ENCODE measurements at places on chromosomes 7 and 10.

DNA sequence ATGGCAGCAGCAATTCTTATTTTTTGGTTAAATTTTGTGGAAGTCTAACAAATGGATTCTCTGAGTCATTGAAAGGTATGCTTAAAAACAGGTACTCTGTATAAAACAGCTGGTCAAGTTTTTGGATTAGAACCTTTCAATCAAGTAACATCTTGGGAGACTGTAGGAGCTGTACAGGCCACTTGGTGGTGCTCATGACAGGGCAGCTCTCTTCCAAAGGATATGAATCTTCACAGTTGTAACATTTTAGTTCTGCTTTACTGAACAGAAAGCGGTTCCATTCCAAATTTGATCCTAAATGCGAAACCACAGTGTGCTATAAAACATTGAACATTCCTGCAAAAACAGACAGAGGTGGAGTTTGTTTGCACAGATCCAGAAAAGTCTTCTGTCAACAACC is 44.5 kb upstream of the AGR3 start:
- no peak for DNase-seq

GRCh38 chr7:149707448-149707886 is 65.9 kb downstream of the ZNF467 start:
- DNase-seq: no peak

DNA sequence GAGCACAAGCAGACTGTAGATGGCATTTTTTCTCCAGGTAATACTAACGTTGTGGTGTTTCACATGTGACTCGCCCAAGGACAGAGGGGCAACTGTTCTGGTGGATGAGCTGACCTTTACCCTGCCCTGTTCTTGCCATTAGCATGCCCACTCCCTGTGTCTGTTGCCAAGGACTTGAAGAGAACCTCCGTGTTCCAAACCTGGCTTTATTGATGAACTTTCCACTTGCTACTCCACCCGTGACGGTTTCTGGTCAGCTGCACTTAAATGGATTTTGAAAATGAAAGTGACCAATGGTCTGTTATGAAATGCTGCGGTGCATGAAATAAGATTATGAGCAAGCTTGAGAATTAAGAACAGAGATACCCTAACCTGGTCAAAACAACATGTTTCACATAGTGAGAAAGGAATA is 30.4 kb downstream of the LRRC4 start:
- no peak for DNase-seq

- no peak for DNase-seq
These were observed 210.1 kb upstream of the PPP1R3A start for GRCh38 chr7:114128880-114129279.

- DNase-seq: no peak
These were observed 91.5 kb downstream of the MYO3A start for GRCh38 chr10:26025523-26025922.

DNA sequence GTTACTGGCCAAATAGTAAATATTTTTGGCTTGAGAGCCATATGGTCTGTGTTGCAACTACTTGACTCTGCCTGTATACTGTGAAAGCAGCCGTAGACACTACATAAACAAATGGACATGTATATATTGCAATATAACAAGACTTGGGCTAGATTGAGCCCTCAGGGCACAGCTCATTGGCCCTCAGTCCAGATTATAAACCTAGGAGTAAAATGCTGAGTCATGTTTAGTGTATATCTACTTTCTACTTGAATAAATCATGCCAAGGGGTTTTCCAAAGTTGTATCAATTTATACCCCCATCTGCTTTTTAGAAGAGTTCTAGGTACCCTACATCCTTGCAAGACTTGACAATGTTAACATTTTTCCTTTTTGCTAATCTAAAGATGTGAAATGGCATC is 27.4 kb upstream of the POU6F2 start:
- DNase-seq: no peak

DNA sequence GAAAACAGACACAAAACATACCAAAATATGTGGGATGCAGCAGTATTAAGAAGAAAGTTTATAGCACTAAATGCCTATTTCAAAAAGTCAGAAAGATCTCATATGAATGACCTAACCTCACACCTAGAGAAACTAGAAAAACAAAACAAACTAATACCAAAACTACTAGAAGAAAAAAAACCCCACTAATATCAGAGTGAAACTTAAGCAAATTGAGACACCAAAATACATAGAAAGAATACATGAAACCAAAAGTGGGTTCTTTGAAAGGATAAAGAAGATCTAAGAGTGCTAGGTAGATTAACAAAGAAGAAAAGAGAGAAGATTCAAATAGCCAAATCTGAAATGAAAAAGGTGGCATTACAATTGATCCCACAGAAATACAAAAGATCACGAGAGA is 494.1 kb downstream of the SH2D4B start:
- DNase-seq: no peak

DNA sequence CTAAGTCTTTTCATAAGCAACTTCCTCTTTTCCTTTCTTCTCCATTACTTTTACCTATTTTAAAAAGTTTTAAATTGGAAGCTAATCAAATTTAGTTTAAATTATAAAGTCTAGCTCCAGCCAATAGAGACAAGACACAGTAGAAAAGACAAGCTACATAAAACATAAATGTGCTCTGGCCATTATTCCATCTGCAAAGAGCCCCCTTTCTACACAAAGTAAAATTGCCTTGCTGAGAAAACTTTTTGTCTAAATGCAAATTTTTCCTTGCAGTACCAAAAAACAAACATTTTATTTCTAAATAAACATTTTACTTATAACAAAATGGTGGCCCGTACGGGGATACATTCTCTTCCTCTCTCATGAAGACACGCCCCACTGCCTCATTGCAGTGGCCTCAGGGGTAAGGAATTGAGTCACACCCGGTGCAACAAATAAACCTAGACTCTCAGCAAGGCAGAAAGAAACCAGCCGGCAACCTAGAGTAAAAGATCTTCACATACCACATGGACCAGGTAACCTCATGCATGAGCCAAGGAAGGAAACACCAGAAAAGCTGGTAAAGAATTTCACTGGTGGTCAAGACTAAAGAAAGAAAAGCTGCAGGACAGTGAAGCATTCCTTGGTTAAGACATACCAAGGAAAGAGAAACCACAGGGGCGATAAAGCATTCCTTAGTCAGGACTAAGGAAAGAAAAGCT is 71.6 kb upstream of the ZNF746 start:
- DNase-seq: no peak

DNA sequence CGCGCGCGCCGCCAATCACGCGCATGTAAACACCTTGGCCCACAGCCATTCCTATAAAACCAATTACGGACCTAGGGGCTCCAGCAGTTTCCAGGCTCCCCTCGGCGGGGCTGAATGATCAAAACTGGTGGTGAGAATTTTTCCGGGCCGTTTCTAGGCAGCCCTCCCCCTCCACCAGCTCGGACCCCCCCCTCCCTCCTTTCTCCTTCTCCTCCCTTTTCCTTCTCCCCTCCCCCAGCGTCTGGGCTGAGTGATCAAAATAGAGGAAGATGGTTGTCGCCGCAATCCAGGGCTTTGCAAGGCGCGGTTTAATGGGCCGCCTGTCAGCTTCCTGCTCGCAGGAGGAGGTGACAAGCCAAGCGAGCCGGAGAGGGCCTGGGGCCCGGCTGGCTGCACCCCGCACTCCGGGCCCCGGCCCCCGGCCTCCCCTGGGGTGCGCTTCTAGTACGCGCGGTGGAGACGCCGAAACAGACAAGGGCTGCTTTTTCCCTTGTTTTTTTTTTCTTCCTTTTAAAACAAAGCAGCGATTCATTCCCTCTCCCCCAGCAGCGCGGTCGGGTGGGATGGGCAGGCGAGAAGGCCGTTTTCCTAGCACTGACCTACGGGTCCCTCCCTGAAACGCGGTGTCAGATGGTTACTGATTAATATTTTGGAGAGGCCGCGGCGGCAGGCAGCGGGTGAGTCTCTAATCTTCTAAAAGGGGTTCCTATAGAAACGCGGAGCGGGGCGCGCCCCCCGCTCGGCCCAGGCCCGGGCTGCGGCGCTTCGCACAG is 528 bp upstream of the TNRC18 start:
- DNase-seq: peak; percentile 98
